CD4-positive, alpha-beta memory T cell (primary cell): ENCODE measurements at places on chromosomes 11 and 22.

GRCh38 chr11:115674937-115675544, 170.8 kb upstream of the CADM1 start:
- no peak for DNase-seq

DNA sequence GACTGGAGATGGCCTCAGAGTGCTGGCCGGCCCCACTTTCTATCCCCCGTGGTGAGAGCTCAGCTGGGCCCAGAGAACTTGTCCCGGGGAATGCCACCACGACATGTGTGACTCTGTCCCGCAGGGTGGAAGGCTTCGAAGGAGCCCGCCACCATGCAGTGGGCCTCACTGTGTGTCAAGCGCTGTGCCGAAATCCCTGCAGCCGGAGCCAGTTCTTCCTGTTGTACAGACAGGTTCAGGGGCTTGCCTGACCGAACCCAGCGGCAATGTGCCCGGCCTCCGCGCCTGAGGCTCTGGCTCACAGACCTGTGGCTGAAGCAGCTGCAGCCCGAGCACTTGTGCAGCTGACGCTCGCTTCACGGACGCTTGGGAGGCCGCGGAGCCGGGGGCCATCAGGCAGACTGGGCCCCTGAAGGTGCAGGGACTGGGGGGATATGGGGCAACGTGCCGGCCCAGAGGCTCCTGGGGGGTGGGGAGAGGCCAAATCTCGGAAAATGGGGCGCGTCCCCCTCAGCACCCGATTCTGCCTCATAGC, 650 bp downstream of the PPM1F start:
- no peak for DNase-seq

GRCh38 chr22:24028533-24028932, 17.4 kb downstream of the CABIN1 start:
- DNase-seq = no peak

- DNase-seq = peak; percentile 24
These were observed 663.7 kb upstream of the B3GAT1 start for GRCh38 chr11:135075740-135076139.

GRCh38 chr11:1050581-1051355, 14.2 kb upstream of the MUC6 start:
- DNase-seq = peak; percentile 58
